HCT116 (cell line): ENCODE measurements at places on chromosomes 11 and 22.
A peak's percentile ranks its signal among the peaks of the same experiment; 100 is the strongest.

DNA sequence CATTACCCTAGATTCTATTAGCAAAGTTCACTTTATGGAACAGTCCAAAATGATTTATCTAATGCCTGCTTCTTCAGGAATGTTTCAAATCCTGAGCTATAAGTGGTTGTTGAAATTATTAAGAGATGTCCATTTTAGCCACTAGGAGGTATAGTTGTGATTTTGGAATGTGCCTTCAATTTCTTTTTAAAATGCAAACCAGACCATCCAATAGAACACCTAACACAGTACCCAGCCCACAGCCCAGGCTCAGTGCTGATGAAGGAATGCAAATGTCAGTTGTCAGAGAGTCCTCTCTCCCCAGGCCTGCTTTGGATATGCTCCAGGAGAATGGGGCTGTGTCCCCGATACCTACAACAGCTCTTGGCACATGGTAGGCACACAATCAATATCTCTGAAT lies 85.8 kb upstream of the E2F8 start:
- H3K4me3 ChIP-seq, result no peak overlapping the region
- no peaks in the 10 kb centered on the region for H3K36me3 ChIP-seq
- H3K27ac ChIP-seq, result no peak overlapping the region

GRCh38 chr11:10743354-10744000 lies 7.6 kb upstream of the CTR9 start:
- no peaks in the 10 kb centered on the region for H3K27me3 ChIP-seq
- DNase-seq, result no peak
- H3K36me3 ChIP-seq, result no peaks in the 10 kb centered on the region
- no peak overlapping the region for H3K27ac ChIP-seq
- H3K4me1 ChIP-seq, result peaks cover 25% of the 10 kb centered on the region

- H3K27me3 ChIP-seq, result no peaks in the 10 kb centered on the region
- H3K27ac ChIP-seq, result no peak overlapping the region
- no peak overlapping the region for H3K4me3 ChIP-seq
- DNase-seq, result no peak
These were observed 154.7 kb downstream of the BLID start for GRCh38 chr11:121961321-121961801.

DNA sequence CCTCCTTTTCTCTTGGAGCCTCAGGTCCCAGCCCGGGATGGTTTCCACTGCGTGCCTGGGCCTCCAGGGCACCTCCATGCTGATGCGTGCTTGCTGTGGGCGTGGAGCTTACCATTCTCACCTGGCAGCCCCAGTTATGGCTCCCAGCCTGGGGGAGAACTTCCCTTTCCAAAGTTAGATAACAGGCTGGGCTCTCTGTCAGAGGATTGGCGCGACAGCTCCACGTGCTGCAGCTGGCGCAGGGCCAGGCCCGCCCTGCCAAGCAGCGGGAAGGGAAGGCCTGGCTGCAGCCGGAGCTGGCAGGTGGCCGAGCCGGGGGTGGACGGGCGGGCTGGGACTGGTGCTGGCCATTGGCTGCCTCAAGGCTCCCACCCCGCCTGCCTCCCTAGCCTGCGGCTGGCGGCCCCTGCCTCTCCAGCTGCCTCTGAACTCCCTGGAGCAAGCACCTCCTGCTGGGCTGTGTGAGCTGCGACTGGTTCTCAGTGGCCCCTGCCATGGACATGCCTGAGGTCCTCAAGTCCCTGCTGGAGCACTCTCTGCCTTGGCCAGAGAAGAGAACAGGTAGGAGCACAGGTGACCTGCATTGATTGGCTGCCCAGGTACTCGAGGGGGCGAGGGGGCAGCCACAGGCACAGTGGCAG lies 14.6 kb upstream of the TEF start:
- peak overlapping the region; percentile 20; the same call in 1 of the 2 replicates for H3K27ac ChIP-seq
- H3K36me3 ChIP-seq, result no peaks in the 10 kb centered on the region
- peak; percentile 71 for DNase-seq
- no peaks in the 10 kb centered on the region for H3K27me3 ChIP-seq

DNA sequence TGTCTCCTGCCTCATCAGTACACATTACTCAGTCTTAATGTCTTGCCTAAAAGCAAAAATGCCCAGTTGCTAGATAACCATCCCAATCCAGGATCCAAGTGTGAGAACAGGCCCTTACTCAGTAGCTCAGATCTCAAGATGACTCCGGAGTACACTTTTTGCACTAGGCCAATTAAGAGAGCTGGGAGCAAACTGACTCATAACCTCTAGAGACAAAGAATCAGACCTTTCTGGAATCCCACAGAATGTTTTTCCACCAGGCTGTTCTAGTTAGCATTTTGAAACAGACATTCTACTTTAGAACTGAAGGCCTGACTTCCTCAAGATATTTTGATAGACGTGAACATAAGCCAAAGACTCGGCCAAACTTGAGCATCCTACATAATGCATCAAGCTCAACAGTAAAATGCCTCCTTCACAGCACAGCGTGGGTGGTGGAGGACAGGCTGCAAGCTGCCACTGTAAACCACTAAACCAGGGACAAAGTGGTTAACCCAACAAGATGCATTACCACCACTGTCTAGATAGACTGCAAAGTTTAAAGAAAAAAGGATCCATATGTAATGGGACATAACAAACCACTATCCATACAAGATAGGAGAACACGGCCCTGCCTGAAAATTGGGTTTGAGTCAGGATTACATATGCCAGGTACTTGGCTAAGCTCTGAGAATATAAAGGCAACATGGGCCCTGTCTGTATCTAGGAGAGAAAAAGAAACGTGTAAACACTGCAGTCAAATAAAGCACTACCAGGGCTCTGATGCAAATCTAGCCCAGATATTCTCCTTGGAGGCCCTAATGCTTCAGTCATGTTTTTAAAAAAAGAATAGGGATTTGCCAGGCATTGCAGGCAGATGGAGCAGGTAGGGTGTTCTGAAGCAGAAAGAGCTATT lies 48.3 kb downstream of the MYH9 start:
- H3K27ac ChIP-seq, result no peak overlapping the region
- DNase-seq, result no peak

DNA sequence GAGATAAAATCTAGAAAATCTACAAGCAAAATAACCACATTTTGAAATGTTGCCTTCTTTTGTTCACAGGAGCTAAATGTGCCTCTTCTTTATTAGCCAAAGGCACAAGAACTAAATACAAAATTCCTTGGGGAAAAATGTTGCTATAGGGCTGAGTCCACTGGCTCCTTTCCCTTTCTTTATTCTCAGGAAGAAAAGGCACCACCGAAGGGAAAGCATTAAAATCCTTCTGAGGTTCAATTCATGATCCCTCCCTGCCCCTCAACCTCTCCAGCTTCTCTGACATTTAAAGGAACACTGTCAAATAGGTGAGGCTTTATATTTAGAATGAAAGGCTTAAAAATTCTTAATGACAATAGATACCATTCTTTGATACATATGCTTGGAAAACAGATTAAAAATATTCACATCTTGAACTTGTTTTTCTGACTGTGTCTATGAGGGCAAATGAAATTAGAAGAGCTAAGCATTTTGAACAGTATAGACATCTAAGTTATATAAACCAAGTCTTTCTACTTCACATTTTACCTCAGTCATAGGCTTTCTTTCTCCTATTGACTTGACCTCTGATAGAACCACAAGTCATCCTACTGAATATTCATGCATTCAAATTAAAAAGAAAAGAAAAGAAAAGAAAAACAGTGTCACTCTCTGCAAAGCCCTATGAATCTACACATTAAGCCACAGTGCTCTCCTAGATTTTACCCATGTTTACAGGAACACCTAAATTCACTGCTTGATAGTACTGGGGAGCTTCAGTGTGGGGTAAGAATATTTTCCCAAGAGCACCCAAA lies 148.2 kb downstream of the MAML2 start:
- no peak overlapping the region for H3K4me3 ChIP-seq
- H3K27ac ChIP-seq, result no peak overlapping the region
- H3K27me3 ChIP-seq, result no peaks in the 10 kb centered on the region

DNA sequence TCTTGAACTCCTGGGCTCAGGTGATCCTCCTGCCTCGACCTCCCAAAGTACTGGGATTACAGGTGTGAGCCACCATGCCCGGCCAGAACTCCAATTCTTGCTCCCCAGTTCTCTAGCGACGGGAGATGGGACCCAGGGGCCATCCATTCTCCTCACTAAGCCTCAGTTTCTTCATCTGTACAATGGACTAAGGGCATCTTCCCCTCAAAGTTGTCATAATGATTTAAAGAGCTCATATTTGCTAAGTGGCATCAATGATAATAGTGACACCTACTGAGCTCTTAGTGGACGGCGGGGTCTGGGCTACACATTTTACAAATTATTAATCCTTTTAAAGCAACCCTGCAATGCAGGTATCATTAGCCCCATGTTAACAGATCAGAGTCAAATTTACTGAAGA lies 34.5 kb downstream of the KIAA0930 start:
- H3K27ac ChIP-seq, result no peak overlapping the region
- H3K36me3 ChIP-seq, result no peaks in the 10 kb centered on the region
- H3K27me3 ChIP-seq, result no peaks in the 10 kb centered on the region
- H3K4me1 ChIP-seq, result no peaks in the 10 kb centered on the region

- H3K36me3 ChIP-seq, result no peaks in the 10 kb centered on the region
- no peak overlapping the region for H3K4me3 ChIP-seq
- DNase-seq, result no peak
- H3K4me1 ChIP-seq, result no peaks in the 10 kb centered on the region
These were observed 104.2 kb upstream of the HSD17B12 start for GRCh38 chr11:43576320-43576802.

GRCh38 chr11:116935089-116935488 lies 97.7 kb upstream of the APOA1 start:
- no peak for DNase-seq
- no peak overlapping the region for H3K4me3 ChIP-seq
- H3K36me3 ChIP-seq, result no peaks in the 10 kb centered on the region
- H3K27ac ChIP-seq, result no peak overlapping the region
- no peaks in the 10 kb centered on the region for H3K27me3 ChIP-seq

GRCh38 chr11:128456566-128457268 lies 130.6 kb downstream of the ETS1 start:
- H3K27ac ChIP-seq, result no peak overlapping the region
- DNase-seq, result no peak
- no peaks in the 10 kb centered on the region for H3K4me1 ChIP-seq
- H3K4me3 ChIP-seq, result no peak overlapping the region
- no peaks in the 10 kb centered on the region for H3K36me3 ChIP-seq

DNA sequence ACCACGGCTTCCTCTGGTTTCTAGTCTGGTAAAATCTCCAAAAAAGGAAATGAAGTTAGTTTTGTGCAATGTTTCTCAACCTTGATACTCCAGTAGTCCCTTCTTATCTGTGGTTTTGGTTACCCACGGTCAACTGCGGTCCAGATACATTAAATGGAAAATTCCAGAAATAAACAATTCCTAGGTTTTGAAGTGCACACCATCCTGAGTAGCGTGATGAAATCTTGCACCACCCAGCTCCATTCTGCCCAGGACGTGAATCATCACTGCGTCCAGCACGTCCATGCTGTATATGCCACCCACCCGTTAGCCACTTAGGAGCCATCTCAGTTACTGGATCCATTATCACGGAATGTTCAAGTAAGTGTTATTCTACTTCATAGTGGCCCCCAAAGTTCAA lies 117.0 kb downstream of the FBXO7 start:
- no peak overlapping the region for H3K4me3 ChIP-seq
- H3K4me1 ChIP-seq, result no peaks in the 10 kb centered on the region
- no peak overlapping the region for H3K27ac ChIP-seq
- H3K36me3 ChIP-seq, result no peaks in the 10 kb centered on the region

DNA sequence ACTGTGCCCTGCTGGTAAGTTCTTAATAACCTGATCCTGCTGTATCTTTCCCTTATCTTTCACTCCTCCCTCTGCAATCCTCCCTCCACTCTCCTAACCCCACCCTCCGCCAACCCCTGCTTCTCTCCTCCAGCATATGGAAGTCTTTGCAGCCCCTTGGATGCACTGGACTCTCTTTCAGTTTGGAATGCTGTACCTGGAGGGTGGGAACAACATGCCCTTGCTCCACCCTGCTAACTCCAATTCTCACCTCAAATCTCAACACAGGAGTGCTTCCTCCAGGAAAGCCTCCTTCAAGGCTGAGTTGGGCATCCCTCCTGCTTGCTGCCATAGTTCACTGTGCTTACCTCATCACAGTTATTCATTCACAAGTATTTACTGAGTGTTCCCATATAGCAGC lies 52.8 kb upstream of the LDLRAD3 start:
- no peak overlapping the region for H3K4me3 ChIP-seq
- no peak for DNase-seq
- H3K27ac ChIP-seq, result no peak overlapping the region
- no peaks in the 10 kb centered on the region for H3K36me3 ChIP-seq
- no peaks in the 10 kb centered on the region for H3K4me1 ChIP-seq
- H3K27me3 ChIP-seq, result no peaks in the 10 kb centered on the region

DNA sequence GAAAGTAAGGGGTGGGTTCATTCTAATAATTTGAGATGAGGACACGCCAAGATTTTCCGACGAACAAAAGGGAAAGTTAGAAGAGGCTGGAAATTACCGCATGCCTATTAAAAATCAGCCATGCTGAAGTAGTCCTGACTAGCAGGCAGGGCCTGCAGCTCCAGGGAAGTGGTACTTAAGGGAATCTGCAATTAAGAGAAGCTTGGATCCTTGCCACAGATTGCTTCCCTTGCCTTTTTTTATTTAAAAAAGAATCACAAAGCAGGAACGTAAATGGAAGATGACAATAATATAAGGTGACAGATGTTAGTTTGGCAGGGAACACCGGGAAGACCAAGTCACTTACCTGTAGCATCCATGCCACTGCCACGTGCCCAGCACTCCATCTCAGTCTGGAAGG lies 359.3 kb downstream of the CADM1 start:
- no peaks in the 10 kb centered on the region for H3K4me1 ChIP-seq
- DNase-seq, result no peak
- no peaks in the 10 kb centered on the region for H3K27me3 ChIP-seq
- no peak overlapping the region for H3K27ac ChIP-seq
- H3K36me3 ChIP-seq, result no peaks in the 10 kb centered on the region

GRCh38 chr11:12517741-12518140 lies 140.4 kb downstream of the PARVA start:
- no peaks in the 10 kb centered on the region for H3K27me3 ChIP-seq
- H3K4me1 ChIP-seq, result no peaks in the 10 kb centered on the region
- H3K27ac ChIP-seq, result no peak overlapping the region
- no peak overlapping the region for H3K4me3 ChIP-seq
- no peaks in the 10 kb centered on the region for H3K36me3 ChIP-seq
- no peak for DNase-seq

DNA sequence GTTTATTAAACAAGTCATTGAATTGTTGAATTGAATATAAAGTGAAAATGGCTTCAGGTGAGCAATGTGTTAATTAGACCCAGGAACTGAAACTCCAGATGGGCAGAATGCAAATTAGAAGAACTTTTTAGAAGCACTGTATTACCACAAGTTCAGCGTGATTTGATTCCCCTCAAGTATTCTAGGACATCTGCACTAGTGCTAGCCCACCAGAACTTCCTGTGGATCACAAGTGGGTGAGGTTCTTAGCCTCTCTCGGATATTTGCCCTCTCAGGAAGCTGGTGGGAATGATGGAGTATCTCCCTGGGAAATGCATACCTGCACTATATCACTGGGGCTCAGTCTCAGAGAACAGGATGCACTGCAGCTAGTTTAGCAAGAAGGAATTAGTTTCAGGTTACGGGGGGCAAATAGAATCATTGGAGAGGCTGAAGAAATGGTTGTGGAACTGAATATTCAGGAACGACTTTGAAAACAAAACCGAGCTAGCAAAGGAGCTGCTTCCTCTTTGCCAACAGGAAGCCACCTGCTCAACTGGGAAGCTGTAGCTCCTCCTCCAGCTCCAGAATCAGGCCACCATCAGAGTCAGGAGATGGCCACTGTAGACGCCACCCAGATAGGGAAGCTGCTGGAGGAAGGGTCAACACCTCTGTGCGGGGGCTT lies 74.3 kb downstream of the DHCR7 start:
- no peaks in the 10 kb centered on the region for H3K36me3 ChIP-seq
- no peaks in the 10 kb centered on the region for H3K4me1 ChIP-seq
- H3K4me3 ChIP-seq, result no peak overlapping the region
- no peak overlapping the region for H3K27ac ChIP-seq

- no peak for DNase-seq
- no peaks in the 10 kb centered on the region for H3K4me1 ChIP-seq
- no peaks in the 10 kb centered on the region for H3K36me3 ChIP-seq
- H3K27me3 ChIP-seq, result peaks cover 2% of the 10 kb centered on the region; the same call in 1 of the 2 replicates
- no peak overlapping the region for H3K27ac ChIP-seq
These were observed 1495.7 kb downstream of the TBC1D22A start for GRCh38 chr22:48258064-48258701.
